ENCODE measurements at places on chromosomes 4 and X. TPM values are rescaled to one million over a fixed set of nuclear protein-coding genes. Genes with fewer than 3 reads are reported as not detected.
A peak's percentile ranks its signal among the peaks of the same experiment; 100 is the strongest.

The C4orf51 gene
- not detected for polyA plus RNA-seq

GRCh38 chrX:68997911-68998310, 167.3 kb downstream of the PJA1 start:
- peak; percentile 33 for DNase-seq

The SPANXB1 gene
- not detected for polyA plus RNA-seq

DNA sequence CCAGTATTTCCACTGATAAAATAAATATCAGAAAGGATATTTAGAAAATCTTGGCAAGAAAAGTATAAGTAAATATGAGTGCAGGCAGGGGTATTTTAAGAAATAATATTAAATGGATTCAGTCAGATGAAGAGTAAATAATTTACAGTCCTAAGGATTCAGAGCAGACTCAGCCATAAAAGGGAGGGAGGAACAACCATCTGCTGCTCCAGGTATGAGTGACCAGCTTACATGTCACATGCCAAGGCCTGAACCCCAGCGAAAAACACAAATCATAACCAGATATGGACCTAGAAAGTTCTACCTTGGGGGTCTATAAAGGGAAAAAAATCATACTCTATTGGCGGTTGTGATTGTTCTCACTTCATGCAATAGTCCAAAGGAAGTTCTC, 166.8 kb downstream of the COL4A6 start:
- DNase-seq: no peak

DNA sequence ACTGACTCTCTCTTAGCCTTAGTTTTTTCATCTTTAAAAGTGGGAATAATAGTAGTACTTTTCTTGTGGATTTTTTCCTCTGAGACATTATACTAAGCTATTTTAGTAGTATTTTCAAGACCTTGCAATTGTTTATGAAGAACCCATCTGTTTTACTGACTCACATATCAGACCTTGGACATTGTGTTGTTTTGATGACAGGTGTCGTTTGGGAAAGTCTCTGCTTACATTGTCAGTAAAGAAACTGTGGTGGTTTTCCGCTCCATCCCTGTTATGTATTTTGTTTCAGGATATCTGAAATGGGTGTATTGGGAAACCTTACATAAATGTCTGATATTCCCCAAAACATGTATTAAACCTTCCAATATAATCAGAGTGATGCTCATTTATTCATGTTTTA, 92.2 kb downstream of the STIM2 start:
- DNase-seq: no peak

- DNase-seq: no peak
These were observed 442.7 kb downstream of the RAPGEF2 start for GRCh38 chr4:159545556-159545955.

DNA sequence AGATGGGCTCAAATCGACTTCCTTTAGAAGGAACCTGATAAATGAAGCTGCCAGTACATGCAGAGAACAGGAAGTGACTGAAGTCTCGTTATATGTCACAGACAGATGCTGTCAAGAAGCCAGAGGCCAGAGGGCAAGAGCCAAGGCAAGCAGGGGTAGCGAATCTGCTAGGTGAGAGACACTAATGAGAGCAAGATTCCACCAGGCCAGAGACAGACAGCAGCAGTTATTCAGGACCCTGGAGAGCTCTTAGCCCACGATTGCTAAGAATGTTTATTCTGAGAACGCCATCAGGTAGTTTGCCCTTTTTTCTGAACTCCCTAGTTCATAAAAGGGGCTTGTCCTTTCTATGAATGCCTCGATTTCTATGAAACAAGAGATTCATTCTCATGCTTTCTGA, 73.7 kb downstream of the BEND2 start:
- peak; percentile 38 for DNase-seq

The DCX gene
- polyA plus RNA-seq: 3.0 TPM

DNA sequence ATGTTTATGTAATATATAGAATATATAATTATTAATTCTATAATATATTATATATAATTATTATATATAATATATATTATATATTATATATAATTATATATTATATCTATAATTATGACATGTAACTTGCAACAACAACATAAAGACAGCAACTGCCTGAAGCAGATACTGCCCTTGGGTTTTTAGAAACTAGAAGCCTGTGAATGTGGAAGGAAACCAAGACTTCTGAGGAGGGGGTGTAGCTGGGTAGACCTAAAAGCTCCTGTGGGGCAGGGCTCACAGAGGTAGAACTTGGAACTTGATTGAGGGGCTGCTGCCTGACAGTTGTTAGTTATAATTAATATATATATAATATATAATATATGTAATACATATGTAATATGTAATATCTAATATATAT, 167.2 kb upstream of the SLIT2 start:
- DNase-seq: no peak

DNA sequence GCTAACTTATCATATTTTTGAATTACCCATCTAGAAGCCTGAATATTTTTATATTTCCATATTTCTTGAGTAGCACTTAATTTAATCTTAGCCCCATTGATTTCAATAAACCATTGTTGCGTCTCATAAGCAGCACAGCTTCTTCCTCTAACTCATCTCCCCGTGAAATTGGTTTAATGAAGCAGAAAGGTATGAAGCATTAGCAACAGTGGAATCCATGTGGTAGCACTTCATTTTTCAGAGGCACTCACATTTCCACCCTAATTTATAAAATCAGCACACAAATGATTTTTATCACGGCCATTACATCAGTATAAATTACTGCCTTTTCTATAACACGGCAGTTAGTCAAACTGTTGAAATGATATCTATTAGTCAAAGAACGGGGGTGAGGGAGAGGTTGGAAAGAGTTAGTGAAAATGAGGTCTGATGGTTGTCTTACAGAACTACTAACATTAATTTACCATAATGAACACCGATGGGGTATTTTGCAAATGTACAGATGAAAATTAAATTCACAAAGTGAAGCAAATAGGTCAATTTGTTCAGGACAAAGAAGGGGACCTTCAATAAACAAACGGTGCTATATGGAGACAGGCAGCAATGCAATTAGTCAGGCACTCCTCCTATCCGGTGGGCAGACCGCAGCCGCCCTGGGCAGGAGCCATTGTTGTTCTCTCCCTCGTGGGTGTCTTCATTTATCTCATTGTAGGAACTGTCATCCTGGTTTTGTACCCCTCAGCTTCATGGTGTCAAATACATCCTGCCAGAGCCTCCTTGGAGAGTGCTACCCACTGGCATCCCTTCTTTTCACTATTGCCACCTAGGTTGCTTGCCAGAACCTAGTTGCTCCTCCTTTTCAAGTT, 205.7 kb downstream of the SOX3 start:
- no peak for DNase-seq

- DNase-seq: no peak
These were observed 795.7 kb upstream of the SLIT2 start for GRCh38 chr4:19455850-19456602.

GRCh38 chr4:168019019-168019651, 73.2 kb upstream of the ANXA10 start:
- DNase-seq: no peak

The AREG gene
- 0.25 TPM for polyA plus RNA-seq

The ADGRG4 gene
- polyA plus RNA-seq: not detected

DNA sequence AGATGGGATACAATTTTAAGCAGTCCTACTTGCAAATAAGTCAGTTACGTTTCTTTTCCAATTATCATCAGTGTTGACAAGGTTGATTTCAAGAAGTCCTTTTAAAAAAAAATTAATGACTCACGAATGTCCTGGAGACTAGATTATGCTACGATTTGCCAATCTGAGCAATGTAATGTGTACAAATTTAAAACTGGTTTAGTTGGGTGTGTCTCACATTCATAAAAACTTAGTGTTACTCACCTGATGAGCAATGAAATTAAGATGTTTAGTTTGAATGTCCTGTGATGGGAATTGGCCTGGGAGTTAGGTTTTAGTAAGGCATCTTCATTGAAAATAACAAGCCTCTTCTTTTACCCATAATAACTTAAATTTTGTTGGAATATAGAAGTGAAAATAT, 136.7 kb upstream of the POF1B start:
- no peak for DNase-seq

Data from left kidney (tissue), 8 donors.